ENCODE measurements at places on chromosomes 4 and X.

- no peak for DNase-seq
These were observed 76.2 kb downstream of the STARD8 start for GRCh38 chrX:68723491-68724155.

- no peak for DNase-seq
These were observed 73.0 kb downstream of the SEC24D start for GRCh38 chr4:118762730-118763477.

DNA sequence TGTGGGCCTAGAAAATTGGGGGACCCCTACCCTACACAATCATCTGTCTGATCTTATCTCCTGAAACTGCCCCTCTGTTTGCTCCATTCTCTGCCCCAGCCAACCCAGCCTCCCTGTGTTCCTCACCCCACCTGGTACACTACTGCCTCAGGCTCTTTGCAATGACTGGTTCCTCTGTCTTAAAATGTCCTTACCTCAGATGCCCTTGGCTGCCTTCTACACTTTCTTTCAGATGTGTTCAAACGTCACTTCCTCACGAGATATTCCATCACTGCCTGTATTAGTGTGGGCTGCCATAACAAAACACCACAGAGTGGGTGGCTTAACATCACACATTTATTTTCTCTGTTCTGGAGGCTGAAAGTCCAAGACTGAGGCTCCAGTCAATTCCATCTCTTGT, 29.2 kb downstream of the QDPR start:
- DNase-seq = no peak

DNA sequence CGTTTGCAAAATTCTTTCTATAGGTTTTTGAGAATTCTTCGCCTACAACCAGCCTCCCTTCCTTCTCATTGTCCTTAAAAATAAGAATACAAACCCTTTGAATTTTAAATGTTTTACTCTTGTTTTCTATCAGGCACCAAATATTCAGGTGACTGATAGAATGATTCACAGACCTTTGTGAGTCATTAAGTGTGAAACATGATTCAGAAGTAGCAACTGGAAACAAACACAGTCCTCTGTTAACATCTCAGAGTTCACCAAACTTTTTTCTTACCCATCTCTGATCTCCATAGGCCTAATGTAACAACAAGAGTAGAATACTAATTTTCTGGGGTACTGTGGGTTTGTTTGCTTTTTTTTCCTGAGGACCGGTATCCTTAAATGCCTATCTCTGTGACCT, 63.4 kb upstream of the MAB21L2 start:
- DNase-seq = no peak

DNA sequence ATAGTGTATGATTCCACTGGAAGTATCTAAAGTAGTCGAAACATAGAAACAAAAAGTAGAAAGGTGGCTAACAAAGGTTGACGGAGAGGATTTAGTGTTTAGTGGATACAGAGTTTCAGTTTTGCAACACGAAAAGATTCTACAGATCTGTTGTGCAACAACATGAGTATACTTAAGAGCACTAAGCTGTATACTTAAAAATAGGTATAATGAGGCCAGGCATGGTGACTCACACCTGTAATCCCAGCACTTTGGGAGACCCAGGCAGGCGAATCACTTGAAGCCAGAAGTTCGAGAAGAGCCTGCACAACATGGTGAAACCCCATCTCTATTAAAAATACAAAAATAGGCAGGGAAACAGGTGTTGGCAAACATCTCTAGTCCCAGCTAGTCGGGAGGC, 7.9 kb upstream of the ATRX start:
- no peak for DNase-seq

Measured in fibroblast of the conjunctiva (primary cell).